ENCODE measurements at places on chromosomes 7 and 10. TPM values are rescaled to one million over a fixed set of nuclear protein-coding genes. Genes with fewer than 3 reads are reported as not detected.

ZC3HAV1 gene
- 44.5 TPM for total RNA-seq

UBTD1 gene
- total RNA-seq, result 32.7 TPM

ASB10 gene
- total RNA-seq, result not detected

ABCF2 gene
- 55.1 TPM for total RNA-seq

SLC13A1 gene
- total RNA-seq, result not detected

PON1 gene
- total RNA-seq, result not detected

COL26A1 gene
- total RNA-seq, result not detected

TBX20 gene
- total RNA-seq, result not detected

LFNG gene
- total RNA-seq, result 21.0 TPM

CCZ1B gene
- total RNA-seq, result 50.4 TPM

INPP5F gene
- 11.2 TPM for total RNA-seq

CYP26A1 gene
- not detected for total RNA-seq

SMNDC1 gene
- 10.3 TPM for total RNA-seq

PNLIPRP3 gene
- total RNA-seq, result 0.59 TPM

ZNF736 gene
- total RNA-seq, result 14.4 TPM

TRIM73 gene
- total RNA-seq, result 0.36 TPM

GIMAP4 gene
- total RNA-seq, result not detected
